ENCODE measurements at places on chromosomes 4 and X.
A peak's percentile ranks its signal among the peaks of the same experiment; 100 is the strongest.

GRCh38 chr4:73257651-73258435 lies 755 bp downstream of the ANKRD17 start:
- peak; percentile 49 for DNase-seq

DNA sequence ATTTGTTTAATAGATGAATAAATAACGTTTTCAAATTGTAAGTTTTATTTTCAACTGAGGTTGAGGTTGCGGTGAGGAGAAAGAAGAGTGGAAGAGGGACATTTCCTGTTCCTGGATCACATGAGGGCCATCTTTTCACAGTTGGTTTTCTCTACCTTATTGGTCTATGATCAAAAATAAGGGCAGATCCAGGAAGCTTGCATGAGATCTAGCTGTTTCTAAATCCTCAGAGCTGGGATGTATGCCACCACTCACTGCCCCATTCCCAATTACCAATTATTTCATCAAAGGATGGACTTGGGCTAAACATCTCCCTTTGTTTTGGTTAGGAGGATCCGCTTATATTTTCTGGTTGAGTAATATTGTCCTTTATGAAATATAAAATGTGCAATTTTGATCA lies 104.8 kb upstream of the TLL1 start:
- no peak for DNase-seq

- no peak for DNase-seq
These were observed 27.2 kb upstream of the IGSF1 start for GRCh38 chrX:131316260-131316659.

DNA sequence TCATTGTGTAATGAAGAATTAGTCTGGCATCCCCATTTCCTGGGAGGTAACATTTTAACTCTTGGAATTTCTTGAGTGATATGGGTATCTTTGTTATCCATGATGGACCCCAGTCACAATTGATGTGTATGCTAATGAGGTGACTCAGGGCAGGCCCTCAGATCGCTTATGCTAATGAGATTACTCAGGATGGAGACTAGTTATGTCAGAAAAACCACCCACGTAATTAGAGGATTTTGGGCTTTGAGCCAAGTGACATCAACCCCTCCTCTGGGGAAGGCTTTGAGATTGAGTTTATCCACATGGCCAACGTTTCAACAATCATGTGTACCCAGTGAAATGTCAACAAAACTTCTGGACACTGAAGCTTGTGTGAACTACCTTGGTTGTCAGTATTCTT lies 772.7 kb downstream of the STPG2 start:
- DNase-seq: no peak

DNA sequence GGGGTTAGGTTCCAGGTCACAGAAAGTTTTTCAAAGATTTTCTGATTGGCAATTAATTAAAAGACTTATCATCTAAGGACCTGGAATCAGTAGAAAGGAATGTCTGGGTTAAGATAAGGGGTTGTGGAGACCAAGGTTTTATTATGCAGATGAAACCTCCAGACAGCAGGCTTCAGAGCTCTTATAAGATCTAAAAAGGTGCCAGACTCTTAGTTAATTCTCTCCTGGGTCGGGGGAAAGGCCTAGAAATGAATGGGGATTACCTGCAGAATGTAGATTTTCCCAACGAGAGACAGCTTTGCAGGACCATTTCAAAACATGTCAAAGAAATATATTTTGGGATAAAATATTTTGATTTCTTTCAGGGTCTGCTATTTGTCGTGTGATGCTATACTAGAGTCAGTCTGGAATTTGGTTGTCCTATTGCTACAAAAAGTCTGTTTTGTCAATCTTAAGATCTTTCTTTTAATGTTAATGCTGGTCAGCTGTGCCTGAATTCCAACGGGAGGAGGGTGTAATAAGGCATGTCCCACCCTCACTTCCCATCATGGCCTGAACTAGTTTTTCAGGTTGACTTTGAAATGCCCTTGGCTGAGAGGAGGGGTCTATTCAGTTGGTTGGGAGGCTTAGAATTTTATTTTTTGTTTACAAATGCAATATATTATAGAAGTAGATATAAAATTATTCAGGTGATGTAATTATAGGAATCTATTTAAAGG lies 15.8 kb downstream of the EGF start:
- DNase-seq: no peak

- DNase-seq: no peak
These were observed 20.1 kb downstream of the SPON2 start for GRCh38 chr4:1152290-1152689.

GRCh38 chrX:104833401-104833800 lies 267.4 kb downstream of the IL1RAPL2 start:
- DNase-seq: no peak

DNA sequence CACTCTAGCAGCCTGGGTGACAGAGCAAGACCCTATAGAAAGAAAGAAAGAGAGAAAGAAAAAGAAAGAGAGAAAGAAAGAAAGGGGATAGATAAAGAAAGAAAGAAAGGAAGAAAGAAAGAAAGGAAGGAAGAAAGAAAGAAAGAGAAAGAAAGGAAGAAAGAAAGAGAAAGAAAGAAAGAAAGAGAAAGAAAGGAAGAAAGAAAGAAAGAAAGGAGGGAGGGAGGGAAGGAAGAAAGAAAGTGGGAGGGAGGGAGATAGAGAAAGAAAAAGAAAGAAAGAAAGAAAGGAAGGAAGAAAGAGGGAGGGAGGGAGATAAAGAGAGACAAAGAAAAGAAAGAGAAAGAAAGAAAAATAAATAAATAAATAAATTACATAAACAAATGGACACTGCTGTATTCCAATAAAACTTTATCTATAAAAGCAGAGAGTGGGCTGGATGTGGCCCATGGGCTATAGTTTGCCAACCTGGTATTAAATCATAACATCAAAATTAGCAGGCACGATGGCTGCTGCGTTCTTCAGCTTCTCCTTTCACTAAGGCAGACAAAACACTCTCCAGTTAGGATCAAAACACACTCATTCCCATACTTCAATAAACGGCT lies 165.0 kb downstream of the ZNF674 start:
- no peak for DNase-seq

- no peak for DNase-seq
These were observed 337.3 kb upstream of the DIPK2B start for GRCh38 chrX:45537936-45538335.

DNA sequence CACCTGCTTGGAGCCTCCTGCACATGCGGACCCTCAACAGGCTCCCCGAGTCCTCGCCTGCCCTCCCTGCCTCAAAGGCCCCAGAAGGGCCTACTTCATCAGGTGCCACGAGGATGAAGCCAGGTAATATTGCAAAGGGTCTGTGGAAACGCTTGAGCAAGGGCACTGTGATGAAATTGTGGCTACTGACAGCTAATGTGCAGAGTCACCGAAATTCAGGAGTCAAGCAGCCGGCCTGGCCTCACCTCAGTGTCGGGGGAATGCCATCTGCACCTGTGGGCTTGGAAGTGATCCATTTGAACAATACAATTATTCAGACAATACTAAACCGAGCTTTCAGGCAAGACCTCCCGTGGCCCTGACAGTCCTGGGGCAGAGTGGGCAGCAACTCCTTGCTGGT lies 3.1 kb upstream of the FGFR3 start:
- DNase-seq: no peak

GRCh38 chr4:5110901-5111300 lies 59.6 kb downstream of the STK32B start:
- DNase-seq: no peak

- DNase-seq: no peak
These were observed 54.3 kb upstream of the CAMK2D start for GRCh38 chr4:113815826-113816225.

DNA sequence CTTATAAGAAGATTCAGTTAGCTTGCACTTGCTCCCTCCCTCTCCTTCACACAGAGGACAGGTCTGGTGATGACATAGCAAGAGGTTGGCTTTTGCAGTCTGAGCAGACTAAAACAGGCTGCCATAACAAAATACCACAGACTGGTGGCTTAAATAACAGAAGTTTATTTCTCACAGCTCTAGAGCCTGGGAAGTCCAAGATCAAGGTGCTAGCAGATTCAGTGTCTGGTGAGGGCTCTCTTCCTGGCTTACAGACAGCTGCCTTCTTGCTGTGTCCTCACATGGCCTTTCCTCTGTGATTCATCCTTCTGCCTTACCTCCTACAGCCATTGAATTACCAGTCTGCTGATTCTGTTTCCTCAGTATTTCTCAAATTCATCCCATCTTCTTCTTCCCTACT lies 13.1 kb downstream of the RP2 start:
- no peak for DNase-seq

Data from NCI-H526 (cell line).